ENCODE measurements at places on chromosomes 11 and 22.
A peak's percentile ranks its signal among the peaks of the same experiment; 100 is the strongest.

GRCh38 chr11:9701799-9702198 lies 37.9 kb downstream of the SWAP70 start:
- DNase-seq, result no peak

DNA sequence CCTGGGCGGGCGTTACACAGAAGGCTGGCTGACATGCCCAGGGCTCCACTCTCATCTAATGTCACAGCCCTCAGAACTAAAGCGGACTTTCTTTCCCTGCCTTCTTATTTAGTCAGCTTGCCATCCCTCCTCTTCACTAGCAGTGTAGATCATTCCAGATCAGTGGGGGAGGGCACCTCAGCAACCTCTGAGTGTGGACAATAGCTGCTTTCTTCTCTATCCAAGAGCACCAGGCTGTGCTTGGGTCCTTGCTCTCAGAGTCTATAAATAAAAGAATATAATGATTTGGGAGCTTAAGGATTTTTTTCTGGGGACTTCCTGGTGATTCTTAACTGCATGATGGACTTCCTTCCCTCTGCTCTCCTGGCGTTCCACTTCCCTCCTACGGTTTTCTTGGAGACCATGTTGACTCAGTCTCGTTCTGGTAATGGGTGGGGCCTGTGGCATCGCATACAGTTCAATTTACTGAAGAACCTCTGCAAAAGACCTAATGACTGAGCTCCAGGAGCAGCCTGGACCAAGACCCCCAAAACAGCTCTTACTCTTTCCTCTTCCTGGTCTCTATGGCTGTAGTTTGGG lies 2.9 kb upstream of the HMBS start:
- DNase-seq, result no peak

DNA sequence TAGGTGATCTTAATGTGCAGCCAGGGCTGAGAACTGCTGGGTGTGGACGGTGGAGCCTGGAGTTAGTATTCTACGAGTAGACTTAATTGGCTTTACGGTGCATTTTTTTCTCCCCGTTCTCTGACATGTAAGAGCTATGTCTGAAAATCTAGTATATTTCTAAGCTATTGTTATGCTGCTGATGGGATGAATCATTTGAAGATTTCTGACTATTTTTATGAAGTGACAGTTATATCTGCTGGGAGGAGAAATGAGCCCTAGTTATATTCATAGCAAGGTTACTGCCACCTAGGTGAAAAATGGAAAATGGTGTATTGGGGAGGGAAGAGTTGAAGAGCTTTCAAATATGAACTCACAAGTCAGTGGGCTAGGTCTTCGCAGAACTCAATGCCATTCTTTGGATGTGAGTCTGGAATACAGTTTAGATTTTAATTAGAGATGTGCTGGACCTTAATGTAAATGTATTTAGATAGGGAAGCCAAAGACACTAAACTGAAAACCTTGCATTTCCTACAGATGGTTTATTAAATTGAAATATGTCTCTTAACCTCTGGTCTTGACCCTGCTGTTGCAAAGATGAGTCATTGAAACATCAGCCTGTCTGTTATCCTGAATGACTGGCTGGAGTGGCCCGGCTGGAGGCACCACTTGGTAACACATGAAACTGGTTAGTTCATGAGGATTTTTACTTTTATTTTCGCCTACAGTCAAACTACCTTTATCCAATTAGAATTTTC lies 293.7 kb downstream of the DDX10 start:
- DNase-seq, result no peak

- no peak for DNase-seq
Observed at GRCh38 chr11:23202611-23203010, 342.3 kb upstream of the CCDC179 start.

- DNase-seq, result no peak
Observed at GRCh38 chr22:38317122-38317994, at the start of gene CSNK1E. Gene CSNK1E (minus strand): TSS chr22:38317433. CDS start chr22:38314157, 3,276 bp downstream.

- DNase-seq, result no peak
Observed at GRCh38 chr11:131185915-131186314, 184.5 kb upstream of the NTM start.

- peak; percentile 45 for DNase-seq
Observed at GRCh38 chr22:27919942-27920755, 1.1 kb upstream of the PITPNB start.

- no peak for DNase-seq
Observed at GRCh38 chr22:37803195-37803638, 4.5 kb upstream of the GCAT start.

All from fibroblast of skin of left biceps (primary cell).